ENCODE measurements at places on chromosomes 5 and 9.

DNA sequence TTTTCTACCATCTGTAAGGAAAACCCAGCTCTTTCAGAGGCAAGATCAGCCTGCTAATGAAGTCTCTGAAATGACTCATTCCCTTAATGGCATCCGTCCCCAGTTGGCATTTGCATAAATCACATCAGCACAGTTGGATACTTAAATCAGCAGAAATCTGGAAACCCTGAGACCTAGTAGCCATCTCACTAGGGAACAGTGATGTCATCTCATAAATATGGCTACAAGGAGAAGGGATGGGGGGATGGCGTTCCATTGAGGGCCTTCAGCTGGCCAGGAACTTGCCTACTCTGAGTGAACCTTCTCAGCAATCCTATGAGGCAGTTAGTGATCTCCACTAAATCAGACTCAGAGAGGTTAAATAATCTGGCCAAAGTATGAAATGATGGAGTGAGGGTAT lies 81.8 kb downstream of the CMYA5 start:
- no peak for DNase-seq

- no peak for DNase-seq
Observed at GRCh38 chr5:84870369-84870768, 485.7 kb upstream of the EDIL3 start.

- DNase-seq, result no peak
Observed at GRCh38 chr9:74642376-74642775, 145.2 kb downstream of the RORB start.

GRCh38 chr5:37165761-37166160 lies 83.4 kb downstream of the CPLANE1 start:
- DNase-seq, result no peak

DNA sequence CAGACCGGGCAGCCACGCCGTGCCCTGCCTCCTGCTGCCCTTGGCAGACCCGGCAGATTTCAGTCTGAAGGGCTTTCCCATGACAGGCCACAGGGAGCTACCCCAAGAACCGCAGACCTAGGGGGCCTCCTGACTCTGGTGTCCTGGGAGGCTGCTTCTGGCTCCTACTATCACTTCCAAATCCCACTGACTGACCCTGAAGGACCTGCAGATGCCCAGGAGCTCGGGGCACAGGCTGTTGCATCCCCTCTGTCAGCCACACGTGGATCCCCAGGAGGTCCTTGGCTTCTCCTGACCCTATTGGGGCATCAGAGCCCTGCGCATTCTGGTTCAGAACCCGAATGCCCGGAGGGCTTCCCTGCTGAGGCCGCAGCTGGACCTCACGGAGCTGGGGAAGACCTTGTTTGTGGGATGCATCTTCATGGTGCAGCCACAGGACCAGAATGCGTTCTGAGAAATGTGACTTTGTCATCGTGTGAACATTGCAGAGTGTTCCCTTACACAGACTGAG lies 81.3 kb upstream of the IRX4 start:
- no peak for DNase-seq

Measured in stimulated activated CD8-positive, alpha-beta memory T cell treated with anti-CD3 and anti-CD28 coated beads, Interleukin-12 subunit alpha, Interleukin-12 subunit beta, amount 100 ng/mL, for 4 hours (primary cell).